ENCODE measurements at places on chromosomes 6 and 20.

DNA sequence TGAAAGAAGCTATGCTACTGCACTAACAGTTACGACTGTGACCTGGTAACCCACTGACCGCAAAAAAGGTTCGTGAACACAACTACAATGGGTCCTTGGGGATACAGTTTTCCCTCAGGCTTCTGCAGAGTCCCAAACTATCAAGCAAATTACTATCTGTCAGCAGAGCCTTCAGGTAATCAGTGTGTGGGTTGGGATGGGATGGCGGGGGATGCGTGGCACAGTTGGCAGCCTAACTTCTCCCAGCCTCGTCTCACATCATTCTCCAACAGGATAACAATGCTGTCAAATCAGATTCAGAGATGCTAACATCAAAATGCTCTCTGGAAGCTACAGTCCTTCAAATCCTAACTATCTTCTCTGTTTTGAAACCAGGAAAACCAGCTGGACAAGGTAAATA is 102.3 kb downstream of the EPM2A start:
- no peak for DNase-seq

- no peak for DNase-seq
Measured at GRCh38 chr20:5131502-5131901, 4.7 kb downstream of the CDS2 start.

DNA sequence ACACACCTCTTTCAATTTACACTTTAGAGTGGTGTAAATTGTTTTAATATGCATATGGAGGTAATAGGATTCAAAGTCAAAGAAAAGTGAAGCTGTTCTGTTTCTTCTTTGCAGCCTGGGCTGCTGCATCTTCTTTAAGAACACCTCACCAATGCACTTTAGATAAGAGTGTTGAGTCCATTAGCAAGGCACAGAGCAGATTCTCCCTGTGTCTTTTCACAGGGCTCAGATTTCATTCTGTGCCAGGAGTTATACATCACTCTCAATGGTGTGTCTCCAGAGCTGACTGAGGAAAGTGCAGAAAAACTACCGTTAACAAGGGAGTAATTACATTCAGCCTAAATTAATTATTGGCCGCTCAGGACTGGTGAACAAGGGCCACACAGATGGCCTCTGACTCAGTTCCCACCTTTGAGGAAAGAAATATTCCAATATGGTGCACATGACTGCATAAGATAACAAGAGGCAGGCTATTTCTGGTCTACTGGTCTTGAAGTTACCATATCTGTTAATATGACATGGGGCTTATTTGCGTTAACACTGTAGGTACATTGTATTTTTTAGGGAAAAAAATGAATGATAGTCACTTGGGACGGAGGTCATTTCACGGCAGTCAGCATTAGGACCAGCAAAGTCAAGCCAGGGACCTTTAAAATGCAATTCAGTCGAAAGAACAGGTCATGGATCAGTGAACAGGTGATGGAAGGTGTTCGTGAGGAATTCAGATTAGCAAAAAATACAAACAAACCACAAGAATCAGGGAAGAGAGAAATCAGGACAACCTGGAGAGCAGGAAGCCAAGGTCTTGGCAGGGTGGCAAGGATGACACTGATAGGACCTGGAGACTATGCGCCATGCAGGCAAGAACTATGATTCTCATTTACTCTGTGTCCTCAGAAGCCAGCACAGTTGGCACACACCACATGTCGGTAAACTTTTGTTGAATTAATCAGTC is 203.7 kb downstream of the TBX18 start:
- no peak for DNase-seq

GRCh38 chr20:17898548-17898994 is 70.0 kb downstream of the SNX5 start:
- no peak for DNase-seq

- peak; percentile 47 for DNase-seq
Measured at GRCh38 chr6:148611213-148611612, 135.6 kb upstream of the UST start.

GRCh38 chr6:114008331-114008730 is 37.4 kb upstream of the HDAC2 start:
- DNase-seq = no peak

DNA sequence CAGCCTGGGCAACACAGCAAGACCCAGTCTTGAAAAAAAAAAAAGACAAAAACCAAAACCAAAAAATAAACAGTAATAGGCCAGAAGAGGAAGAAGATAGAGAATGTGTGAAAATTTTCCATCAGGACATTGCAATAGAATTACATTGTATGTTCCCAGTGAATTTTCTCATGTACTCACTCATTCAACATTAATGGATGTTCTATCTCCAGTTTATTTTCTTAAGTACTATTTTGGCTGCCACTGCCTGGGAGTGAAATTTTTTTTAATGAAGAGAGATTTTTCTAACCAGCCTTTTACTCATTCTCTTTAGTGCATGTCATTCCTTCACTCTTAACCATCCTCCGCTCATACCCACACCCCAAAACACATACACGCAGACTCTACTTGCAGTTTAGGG is 282.8 kb downstream of the ALDH8A1 start:
- no peak for DNase-seq

DNA sequence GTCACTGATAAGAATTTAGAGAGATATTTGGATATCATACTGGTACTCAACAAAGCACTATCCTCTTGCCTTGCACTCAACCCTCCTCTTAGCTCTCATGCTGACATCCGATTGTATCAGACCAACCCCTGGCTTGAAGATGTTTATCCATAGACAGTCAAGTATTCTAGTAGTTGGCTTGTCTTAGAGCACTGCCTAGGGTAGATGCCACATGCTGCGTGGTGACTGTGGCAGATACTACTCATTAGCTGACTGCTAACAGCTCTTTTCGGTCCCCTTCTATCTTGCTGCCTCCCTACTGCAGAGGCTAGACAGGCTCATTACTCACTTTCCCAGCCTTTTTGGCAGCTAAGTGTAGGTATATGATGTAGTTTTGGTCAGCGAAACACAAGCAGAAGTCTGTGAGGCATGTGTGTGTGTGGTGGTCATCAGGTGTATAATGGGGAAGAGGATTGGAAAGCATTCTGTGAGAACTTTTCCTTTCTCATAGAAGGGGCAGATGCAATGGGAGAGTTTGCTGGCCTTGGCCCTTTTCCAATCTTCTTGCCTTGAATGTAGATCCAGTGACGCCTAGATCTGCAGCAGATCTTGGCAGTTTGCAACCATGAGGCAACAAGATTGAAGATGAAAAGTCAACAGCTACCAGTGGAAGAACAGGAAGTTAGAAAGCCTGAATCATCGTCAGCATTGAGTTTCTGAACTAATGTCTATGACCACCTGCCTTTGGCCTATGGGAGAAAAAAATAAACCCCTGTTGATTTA is 4.4 kb upstream of the IFNGR1 start:
- no peak for DNase-seq

- DNase-seq = no peak
Measured at GRCh38 chr20:58056021-58056591, 172.3 kb downstream of the ANKRD60 start.

DNA sequence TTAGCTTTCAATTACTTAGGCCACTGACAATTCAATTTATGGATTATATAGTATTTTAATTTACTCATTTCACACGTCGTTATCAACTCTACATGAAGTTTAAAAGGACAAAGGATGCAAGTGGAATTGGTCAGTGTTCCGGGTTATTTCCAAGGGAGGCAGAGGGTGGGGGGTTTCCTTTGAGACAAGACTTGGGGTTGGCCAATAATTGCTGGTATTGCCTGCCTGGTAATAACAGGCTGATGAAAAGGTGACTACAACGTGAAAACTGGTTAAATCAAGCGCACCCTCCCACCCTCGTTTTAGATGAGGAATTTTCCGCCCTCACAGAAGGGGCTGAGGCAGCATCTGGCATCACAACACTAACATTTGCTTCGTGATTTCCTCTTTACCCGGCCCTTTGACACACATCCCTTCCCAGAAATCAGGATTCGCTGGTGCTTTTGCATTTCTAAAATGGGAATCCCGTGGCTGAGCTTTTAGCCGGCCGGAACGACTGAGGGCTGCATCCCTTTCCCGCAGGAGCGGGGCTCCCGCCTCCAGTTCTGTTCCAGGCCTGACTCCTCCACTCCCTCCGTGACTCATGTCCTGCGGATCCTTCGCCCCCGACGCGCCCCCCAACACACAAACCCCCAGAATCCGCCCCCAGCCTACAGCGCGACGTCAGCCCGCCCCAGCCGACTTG is 999 bp upstream of the PIM1 start:
- no peak for DNase-seq

- DNase-seq = no peak
Measured at GRCh38 chr6:46276576-46277142, 105.9 kb upstream of the ENPP5 start.

DNA sequence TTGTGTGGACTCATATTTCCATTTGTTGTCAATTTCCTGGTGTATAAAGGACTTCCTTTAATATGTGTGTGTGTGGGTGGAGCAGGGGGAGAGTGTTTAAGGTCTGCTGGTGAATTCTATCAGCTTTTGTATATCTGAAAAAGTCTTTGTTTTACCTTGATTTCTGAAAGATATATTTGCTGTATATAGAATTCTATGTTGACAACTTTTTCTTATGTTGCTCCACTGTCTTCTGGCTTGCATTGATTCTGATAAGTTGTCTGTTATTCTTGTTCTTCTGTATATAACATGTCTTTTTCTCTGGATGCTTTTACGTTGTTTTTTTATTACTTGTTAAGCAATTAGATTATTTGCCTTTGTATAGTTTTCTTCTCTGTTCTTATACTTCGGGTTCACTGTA is 90.0 kb upstream of the CEP162 start:
- no peak for DNase-seq

DNA sequence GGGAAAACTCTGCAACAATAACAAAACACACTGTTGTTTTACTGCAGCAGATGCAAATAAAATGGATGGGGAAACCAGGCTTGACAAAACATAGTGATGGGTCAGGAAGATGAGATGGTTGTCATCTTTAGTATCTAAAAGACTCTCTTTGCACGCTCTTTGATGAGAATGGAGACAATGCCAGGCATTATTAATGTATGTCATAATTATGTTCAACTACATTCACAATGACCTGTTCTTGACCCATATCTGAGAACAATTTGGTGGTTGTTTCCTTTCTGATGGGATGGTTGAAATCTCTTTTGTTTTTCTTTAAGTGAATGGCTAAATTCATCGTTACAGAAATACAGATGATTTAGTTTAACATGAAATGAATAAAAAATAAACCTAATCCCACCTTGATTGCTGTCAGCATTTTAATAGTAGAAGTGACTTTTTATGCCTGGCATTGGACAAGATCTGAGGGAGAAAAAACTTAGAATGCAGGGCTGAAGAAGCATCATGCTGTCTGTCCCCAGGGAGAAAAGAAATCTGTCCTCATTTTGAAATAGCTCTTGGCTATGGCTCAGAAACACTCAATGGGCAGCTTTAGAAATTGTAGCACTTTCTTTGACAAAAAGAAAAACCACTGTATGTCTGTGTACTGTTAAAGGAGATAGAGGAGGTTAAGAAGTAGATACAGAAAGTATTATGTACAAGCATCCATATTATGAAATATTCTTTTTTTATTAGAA is 12.4 kb upstream of the GRIK2 start:
- no peak for DNase-seq

DNA sequence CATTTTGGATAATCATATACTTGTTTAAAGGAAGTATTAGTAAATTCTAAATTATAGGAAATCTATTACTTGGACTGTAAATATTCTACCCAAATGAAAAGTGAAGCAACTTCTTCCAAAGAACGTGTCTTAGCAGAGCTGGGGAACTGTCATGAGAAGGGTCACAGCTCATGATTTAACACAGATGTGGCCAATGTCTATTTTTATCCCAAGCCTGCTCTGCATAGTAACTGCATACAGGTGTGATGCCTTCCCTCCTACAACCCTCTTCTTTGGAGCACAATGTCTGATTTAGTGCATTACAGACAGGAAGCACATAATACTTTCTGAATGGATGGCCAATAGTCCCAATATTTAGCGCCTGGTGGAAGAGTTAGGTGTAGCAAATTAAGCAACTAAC is 138.7 kb upstream of the THEMIS start:
- no peak for DNase-seq

GRCh38 chr6:4647414-4648365 is 128.5 kb upstream of the CDYL start:
- DNase-seq = peak; percentile 24

DNA sequence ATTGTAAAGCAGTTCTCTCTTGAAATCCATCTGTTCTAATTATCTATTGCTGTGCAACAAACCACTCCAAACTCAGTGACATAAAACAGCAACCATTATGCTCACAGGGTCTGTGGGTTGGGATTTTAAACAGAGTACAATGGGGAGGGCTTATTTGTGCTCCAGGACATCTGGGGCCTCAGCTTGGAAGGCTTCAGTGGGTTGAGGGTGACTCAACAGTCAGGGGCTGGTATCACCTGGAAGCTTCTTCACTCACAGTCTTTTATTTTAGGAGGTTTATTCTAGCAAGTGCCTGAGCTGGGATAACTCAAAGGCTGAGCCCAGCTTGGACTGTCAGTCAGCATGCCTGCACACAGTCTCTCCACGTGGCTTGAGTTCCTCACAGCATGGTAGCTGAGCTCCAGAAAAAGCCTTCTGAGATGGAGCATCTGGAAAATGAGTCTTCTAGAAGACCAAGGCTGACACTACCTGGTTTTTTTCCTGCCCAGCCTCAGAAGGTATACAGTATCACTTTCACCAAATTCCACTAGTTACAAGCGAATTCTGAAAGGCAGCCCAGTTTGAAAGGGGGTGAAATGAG is 234.6 kb upstream of the ID4 start:
- DNase-seq = no peak

DNA sequence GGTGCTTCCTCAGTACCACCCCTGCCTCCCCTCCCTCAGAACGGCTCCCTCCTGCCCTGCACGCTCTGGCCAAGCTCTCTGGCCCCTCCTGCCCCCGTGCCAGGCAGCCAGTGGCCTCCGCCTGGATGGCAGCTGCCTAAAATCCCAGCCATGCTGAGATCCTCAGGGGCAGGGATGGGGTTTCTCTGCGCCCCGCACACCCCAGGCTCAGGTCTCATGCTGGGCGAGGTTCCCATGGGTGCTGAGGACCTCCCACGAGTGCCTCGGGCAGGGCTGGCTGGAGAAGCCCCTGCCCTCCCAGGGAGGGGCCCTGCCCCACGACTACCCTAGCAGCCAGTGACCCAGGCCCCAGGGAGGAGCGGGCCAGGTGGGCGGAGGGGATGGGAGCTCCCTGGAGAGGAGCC is 2.7 kb downstream of the PTK6 start:
- no peak for DNase-seq

- DNase-seq = no peak
Measured at GRCh38 chr6:38517005-38517404, 122.7 kb downstream of the BTBD9 start.

DNA sequence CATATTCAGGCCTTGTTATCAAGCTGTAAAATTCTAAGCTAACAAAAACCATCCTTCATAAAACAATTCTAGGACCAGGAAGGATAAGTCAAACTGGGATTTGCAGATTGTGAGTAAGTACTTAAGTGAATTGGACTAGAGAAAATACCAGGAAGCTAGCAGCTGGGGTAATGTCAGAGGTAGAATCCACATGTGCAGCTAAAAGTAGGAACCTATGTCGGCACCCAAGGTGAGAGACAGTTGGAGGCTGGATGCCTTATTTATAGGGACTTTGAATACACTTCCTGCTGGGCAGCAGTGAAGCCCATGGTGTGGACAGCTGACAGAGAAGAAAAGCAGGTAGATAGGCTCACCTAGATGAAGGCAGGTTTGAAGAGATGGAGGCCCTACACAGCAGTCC is 127.3 kb downstream of the FLRT3 start:
- no peak for DNase-seq

- DNase-seq = no peak
Measured at GRCh38 chr20:33654680-33655161, 7.4 kb upstream of the C20orf144 start.
